ENCODE measurements at places on chromosomes 3 and 15. TPM values are rescaled to one million over a fixed set of nuclear protein-coding genes. Genes with fewer than 3 reads are reported as not detected.

Gene COL8A1
- total RNA-seq, result 6.2 TPM

- no peak for DNase-seq
Measured at GRCh38 chr3:192417017-192417416, 310.3 kb downstream of the FGF12 start.

DNA sequence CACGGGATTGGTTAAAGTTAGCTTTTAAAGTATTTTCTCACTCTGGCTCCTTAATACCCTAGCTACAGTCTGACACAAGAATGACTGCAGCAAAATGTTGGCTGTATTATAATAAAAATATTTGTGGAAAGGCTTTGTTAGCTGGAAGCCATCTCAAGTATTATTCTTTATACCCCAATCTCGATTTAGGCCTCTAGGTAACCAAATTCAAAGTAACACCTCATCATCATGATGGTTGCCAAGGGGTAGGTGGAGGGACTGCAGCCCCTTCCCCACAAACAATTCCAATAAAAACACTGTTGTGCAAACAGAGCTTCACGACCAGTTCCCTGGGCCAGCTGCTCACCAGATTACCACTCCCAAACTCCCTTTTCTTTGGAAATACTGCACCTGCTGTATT is 759 bp upstream of the GMPS start:
- DNase-seq, result no peak

DNA sequence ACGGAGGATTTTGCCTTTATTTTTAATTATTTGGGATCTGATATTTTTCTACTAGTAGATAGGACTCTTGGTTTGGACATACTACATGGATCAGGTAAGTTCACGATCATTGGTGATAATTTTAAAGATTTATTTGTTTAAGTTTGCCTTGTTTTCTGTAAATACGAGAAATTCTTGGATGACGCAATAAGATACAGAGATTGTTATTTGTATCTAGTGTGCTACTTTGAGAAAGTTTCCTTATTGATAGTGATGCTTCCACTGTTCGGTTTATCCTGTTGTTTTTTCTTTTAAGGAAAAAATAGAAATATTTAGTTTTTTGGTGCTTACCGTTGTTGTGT is 577 bp downstream of the CHD2 start:
- no peak for DNase-seq

- no peak for DNase-seq
Measured at GRCh38 chr15:54347082-54347827, 369.0 kb downstream of the UNC13C start.

DNA sequence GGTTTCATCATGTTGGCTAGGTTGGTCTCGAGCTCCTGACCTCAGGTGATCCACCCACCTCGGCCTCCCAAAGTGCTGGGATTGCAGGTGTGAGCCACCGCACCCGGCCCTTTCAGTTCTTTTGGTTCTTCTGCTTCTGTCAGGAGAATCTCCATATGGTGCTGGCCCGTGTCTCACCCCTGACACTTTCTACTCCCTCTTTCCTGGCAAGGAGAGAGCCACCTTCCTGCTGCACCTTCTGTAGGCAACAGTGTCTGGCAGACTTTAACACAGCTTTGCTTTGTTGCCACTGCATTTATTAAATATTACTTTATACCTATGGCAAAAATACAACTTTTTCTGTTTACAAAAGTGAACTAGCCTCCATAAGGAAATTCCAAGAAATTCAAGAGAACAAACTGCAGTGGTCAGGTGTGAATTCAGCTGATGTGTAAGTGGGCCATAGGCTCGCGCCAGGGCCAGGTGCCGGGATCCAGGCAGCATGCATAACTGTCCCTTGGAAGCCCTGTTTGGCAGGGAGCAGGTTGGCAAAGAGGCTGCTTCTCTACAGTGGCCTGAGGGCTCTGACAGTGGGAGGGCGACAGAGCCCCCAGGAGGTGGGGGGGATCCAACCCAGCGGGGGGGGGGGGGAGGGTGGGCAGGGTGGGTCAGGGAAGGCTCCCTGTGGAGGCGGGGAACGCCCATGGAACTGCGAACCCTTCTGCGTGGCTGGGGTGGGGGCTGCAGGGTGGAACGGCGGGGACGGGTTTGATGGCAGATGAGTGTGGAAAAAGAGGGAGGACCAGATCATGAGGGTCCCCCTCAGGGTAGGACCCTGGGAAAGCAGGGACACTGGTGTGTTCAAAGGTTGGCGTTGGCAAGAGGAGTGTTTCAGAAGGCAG is 21.1 kb downstream of the CTSH start:
- no peak for DNase-seq

- no peak for DNase-seq
Measured at GRCh38 chr15:20646529-20647142, 105.0 kb upstream of the GOLGA6L6 start.

All from skin of body (tissue), 3 donors.